ENCODE measurements at places on chromosomes 2 and 18.

DNA sequence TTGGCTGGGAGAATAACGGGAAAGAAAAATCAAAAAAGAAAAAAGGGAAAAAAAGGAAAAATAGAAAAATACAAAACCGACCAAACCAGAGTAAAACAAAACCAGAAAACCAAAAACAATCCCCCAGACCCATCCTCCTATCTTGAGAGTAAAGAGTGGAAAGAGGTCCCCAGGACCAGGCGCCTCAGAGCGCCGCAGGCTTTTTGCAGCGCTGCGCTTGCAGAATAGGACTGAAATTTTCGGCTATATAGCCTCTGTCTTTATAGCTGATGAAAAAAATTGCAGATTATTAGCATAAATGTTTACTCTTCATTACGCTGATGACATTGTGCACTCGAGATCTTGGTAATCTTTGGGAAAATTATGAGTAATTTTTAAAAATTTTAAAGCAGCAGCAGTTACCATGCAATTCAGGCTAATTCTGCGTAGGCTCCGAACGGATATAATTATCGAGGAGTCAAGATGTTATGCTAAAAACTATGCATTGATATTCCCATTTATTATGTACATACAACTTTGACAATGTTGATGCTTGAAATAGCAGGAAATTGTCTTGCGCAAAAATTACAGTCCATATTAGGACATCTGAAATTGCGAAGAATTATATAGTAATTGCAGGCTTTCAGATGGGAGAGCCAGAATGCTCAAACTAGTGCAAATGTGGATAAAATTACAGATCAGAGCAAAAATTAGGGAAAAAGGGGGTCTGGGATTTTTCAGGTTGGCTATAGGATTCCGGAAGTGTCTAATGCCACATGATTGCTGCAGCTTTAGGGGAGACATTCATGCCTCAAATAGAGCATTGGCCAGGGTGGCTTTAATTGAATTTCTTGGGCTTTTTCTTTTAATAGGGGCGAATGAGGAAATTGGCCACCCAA is 8.3 kb downstream of the DLX1 start:
- peak; percentile 33 for DNase-seq

DNA sequence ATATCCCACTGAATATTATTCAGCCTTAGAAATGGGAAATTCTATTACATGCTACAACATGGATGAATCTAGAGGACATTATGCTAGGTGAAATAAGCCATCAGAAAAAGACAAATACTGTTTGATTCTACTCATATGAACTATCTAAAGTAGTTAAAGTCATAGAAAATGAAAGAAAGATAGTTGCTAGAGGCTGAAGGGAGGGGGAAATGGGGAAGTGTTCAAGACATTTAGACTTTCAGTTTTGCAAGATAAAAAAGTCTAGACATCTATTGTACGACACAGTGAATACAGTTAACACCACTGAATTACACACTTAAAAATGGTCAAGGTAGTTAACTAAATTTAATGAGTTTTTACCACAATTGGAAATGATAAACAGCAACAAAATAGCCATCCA is 835.9 kb upstream of the CHAC2 start:
- no peak for DNase-seq

- no peak for DNase-seq
Measured at GRCh38 chr18:48080546-48080945, 150.1 kb upstream of the SMAD2 start.

DNA sequence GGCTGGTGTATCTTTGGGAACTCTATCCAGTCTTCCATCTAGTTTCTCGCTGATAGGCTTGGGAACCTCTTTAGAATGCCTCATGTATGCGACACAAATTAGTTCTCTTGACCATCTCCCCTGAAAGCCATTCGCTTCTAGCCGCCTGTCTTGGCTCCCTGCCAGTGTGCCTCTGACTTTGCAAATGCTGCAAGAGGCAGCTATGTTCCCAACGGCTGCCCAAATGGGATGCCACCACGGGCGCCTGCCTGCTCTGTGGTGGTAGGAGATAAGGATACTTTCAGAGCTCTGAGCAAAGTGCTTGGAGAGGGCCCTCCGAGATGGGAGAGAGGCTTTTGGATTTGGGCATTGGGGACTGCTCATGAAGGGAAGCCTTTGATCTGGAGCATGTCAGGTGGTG is 77.7 kb upstream of the IGFBP5 start:
- peak; percentile 97 for DNase-seq

DNA sequence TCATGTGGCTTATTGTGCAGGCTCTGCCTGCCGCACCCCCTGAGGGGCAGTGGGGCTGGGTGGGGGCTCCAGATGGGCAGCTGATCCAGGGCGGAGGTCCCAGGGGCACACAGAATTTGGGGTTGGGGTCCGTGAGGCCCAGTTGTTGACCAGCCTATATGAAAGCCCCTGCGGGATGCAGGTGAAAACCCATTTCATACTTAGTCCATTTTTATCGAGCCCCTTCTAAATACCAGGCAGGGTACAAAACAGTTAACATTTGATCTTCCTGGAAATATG is 30.6 kb downstream of the MYO7B start:
- no peak for DNase-seq

GRCh38 chr2:45894211-45894610 is 242.7 kb downstream of the PRKCE start:
- DNase-seq = no peak

GRCh38 chr2:237143676-237144440 is 58.2 kb downstream of the COPS8 start:
- no peak for DNase-seq

- DNase-seq = no peak
Measured at GRCh38 chr18:58645398-58645797, 16.5 kb upstream of the ALPK2 start.

DNA sequence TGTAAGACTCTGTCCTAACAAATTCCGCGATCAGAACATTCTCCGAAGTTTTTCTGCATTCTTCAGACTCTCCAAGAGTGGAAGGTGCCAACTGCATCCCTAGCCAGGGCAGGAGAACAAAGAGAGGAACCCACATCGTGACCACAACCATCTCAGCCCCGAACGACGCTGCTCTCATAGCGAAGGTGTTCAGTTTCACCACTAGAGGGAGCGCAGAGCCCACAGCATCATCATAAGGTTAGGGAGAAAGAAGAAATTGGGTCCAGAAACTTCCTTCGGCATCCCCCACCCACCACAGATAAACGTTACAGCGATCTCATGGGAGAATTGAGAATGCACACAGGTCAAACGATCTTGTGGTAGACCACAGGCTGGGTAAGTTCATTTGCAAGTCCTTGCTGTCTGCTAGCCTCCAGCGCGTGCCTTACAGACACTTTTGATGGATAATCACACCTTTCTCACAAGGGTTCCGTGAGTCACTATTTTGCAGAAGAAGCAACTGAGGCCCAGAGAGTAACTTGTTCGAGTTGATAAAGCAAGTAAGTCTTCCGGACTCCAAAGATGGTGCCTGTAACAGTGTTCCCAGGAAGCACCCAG is 53.7 kb upstream of the ARL4C start:
- DNase-seq = peak; percentile 84

DNA sequence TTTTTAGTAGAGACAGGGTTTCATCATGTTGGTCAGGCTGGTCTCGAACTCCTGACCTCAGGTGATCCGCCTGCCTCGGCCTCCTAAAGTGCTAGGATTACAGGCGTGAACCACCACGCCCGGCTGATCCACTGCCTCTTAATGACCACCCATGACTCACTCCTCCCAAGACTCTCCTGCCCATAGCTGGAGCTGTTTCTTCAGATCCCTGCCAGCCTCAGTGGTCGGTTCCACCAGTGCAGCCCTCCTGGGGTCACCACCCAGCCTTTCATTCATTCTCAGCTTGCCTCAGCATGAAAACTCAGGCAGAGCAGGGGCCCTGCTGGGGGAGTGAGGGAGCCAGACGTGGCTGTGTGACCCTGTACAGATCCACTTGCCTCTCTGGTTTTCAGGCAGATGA is 12.5 kb downstream of the KCNIP3 start:
- no peak for DNase-seq

DNA sequence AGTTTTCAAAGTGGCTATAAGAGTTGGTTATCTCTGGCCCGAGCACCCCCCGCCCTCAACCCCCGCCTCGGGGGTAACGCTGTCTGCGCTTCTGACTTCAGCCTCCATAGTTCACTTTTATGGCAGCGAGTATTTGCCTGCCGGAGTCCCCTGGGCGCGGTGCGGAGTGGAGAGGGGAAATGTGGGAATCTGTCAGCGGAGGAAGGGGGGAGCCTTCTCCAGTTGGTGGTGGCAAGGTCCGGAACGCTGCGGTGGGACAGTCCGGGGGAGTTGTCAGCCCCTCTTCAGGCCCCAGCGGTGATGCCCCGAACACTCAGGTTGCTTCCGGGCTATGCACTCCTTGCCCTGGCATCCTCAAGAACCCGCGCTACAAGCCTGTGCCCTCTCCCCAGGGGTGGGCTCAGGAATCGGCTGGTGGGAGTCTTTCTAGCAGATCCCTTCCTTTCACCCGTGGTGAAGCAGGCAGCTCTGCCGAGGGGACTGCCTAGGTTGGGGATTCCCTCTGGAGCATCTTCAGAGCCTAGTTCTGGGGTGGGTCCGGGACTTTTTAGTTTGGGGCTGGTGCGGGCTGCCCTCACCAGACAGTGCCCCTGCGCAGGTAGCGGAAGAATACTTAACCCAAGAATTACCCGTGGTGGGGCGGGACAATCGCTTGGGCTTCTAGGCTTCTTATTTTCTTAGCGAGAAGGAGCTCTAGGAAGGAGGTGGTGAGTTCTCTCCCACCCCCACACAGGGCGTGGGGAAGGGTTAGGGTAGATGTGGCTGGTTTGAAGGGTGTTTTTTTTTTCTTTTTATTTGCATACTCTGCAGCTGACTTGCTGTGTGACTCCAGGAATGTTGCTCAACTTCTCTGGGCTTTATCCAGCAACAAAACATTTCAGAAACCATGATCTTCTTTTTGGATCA is 1.6 kb downstream of the ATOH8 start:
- DNase-seq = no peak

DNA sequence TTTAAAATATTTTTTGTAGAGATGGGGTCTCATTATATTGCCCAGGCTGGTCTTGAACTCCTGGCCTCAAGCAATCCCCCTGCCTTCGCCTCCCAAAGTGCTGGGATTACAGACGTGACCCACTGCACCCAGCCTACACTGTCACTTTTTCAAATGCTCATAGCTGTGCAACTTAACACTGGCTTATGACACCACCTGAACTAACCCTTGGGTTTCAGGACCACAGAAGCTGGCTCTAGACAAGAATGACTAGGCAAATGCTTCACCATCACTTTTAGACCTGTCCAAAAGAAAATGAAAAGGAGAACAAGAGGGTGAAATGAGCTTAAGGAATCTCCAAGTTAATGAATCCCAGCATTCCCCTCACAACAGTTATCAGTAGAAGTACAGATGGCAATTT is 13.3 kb downstream of the ERCC3 start:
- DNase-seq = no peak

Measured in hematopoietic multipotent progenitor cell treated with erythropoietin and hydrocortisone succinate and interleukin-3 and kit ligand, for 6 days (in vitro differentiated cells).